ENCODE measurements at places on chromosomes 1 and 21.

DNA sequence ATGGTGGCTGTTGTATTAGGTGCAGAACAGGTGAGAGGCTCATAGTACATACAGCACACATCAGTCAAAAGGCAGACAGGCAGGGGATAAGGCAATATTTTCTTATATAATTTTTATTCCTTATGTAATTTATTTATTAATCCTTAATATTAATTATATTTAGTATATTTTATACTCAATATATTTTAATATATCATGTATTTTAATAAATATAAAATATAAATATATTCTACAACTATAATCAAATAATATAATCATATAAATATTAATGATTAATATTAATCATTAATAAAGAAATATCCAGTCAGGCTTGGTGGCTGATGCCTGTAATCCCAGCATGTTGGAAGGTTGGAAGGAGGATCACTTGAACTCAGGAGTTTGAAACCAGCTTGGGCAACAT, 17.7 kb upstream of the ACBD3 start:
- no peak for DNase-seq

- DNase-seq = no peak
Measured at GRCh38 chr1:87572008-87572407, 243.3 kb downstream of the LMO4 start.

DNA sequence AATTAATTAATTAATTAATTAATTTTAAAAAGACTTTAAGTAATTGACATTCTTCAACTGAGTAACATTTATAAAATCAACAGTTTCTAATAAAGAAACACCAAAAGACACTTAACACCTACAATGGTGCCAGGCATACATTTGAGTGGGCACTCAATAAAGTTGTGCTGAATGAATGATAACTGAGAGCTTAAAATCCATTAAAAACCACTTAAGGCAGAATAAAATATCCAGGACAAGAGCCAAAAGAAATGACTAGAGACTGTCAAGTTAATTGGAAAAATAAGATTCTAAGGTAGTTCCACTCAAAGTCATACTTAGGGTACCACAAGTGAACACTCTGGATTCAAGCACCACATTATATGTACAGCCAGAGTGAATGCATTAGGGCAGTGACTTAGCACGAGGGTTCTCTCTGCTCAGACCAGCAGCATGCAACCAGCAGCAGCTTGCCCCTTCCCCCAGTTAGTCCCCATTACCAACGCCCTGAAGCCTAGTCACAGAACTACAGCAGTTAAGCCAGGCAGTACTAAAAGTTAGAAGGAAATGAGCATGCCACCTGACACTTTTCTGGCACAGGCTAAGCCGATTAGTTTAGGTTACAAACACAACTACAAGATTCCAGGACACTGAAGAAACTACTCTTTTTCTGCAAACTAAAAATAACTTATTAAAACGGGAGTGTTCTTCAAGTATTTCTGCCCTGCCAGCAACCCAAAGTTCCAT, 46.5 kb downstream of the LUZP1 start:
- DNase-seq = no peak

GRCh38 chr1:41662765-41663437, 178.4 kb upstream of the EDN2 start:
- DNase-seq = no peak

Data from AML-193 (cell line).